ENCODE measurements at places on chromosomes 3 and 15.

DNA sequence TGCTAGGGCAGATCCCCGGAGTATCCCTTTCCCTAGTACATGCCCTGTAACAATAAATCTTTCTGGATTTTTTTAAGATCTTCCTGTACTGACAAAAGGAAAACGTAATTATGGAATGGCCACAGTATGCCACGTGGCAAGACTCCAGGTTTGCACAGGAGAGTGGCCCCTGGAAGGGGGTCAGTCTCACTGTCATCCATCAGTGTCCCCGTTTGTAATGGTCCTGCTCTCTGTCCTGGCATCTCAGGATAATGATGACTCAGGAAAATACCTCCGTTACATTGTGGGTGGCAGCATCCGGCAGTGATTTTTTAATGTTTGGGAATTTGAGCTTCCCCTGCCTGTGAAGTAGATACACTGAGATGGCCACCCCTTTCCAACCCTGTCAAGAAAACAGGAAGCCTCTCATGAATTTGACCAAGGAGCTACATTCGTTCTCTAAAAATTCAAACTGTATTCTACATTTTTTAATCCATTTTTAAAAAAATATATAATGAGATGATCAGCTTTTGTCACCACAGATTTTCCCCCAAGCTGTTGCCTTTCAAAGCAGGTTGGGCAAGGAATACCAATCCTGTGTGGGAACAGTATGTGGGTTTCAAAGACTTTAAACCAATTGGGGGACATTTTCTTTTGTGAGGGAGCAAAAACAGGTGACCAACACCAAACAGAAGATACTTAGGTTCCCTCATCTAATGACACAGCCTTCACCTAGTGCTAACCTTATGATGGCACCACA, 110.4 kb downstream of the C3orf70 start:
- no peak for DNase-seq

- no peak for DNase-seq
Measured at GRCh38 chr3:48440590-48440958, 517 bp downstream of the TMA7 start.

GRCh38 chr3:188153437-188154013, 432 bp upstream of the LPP start:
- peak; percentile 59 for DNase-seq

GRCh38 chr15:39028069-39028468, 463.5 kb upstream of the RASGRP1 start:
- no peak for DNase-seq

DNA sequence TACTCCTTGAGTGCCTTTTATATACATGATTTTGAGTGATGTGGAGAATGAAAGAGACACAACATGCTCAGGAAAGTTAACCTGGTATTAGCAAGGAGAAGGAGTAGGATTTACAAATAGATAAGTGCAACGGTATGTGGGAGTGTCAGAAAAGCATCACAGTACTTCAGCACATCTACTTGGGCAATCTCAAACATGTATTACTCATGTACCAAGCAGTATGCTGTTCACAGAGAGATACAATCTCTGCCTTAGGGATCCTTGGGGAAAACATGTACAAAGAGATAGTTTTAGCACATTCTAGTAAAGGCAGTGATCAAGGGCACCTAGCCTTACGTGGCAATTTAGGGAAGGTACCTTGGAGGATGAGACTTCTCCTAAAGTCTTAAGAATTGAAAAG, 146.5 kb downstream of the FILIP1L start:
- no peak for DNase-seq

- DNase-seq: no peak
Measured at GRCh38 chr15:63051156-63052066, 8.9 kb downstream of the TPM1 start.

DNA sequence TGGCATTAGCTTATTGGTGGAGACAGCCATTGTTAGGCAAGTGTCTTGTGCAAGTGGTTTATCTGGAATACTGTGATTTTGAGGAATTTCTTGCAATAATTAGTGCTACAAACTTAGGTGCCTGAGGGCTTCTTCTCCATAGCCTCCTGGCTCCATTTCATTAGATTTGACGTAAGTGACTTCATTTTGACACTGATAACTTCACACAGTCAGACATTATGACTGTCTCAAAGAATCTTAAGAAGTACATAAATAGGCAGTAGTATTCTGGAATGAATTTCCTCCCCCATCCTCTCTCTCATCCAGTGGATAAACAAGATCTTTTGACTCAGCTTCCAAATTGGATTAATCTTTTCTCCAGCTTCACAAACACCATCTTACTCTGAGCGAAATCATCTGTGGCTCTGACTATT, 19.0 kb downstream of the ARL14 start:
- no peak for DNase-seq

DNA sequence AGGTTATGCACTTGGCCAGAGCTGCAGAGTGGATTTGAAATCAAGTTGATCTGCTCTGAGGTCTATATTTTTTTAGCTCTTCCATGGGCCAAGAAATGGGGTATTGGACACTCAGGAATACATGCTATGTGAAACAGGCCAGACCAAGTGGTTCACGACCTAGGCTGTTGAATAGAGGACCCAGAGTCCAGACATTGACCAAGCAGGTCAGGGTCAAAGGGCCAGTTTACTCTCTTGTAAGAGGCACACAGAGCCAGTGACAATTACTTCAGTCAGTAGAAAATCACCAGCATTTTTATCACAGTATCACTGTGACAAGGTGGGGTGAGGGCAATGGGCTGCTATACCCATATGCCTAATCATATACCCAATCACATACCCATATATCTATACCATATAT, 320.6 kb upstream of the RORA start:
- no peak for DNase-seq

GRCh38 chr3:155981669-155982068, 111.2 kb downstream of the GMPS start:
- DNase-seq: no peak

DNA sequence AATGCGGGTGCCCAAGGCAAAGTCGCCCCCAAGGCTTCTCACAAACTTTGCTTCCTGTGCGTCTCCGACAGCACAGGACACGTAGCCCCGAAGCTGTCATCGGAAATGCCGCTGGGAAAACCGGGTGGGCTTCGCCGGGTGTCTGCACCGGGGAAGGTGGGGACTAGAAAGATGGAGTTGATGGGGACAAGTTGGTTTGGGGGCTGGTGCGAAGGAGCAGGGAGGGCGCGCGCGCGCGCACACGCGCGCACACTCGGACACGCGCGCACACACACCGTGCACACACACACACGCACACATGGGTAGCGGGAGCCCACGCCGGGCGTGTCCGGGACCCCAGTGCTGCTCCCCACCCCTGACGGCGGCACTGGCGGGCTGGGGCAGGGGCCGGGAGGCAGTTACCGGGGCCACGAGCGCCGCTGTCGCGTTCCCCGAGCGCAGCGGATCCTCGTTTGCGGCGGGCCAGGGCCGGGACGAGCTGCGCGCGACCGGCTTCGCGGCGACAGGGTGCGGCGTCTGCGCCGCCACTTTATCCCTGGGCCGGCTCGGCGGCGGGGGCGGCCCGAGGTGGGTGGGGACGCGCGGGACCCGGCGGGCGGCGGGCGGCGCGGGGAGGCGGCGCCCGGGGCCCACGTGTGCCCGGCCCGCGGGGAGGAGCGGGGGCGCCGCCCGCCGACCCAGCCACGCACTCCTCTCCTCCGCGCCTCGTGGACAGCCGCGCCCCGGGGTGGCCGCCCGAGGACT, 539 bp upstream of the MGLL start:
- no peak for DNase-seq

- no peak for DNase-seq
Measured at GRCh38 chr3:153249906-153250305, 87.9 kb downstream of the RAP2B start.

DNA sequence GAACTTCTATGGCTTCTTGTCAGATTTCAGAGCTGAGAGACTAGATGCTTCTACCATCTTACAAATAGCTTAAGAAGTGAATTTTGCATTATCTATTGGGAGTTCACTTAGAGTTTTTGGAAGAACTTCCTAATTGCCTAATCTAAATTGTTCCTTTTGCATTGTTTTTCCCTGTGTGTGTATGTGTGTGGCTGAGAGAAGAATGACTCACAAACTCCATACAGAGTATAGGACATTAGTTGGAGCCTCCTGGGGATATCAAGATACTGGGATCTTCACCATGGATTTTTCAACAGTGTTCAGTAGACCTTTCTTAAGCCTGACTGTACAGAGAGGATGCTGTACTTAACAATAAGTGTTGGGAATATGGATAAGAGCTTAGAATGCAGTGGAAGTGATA, 10.9 kb downstream of the TLNRD1 start:
- no peak for DNase-seq

- no peak for DNase-seq
Measured at GRCh38 chr3:181103605-181104004, 114.1 kb upstream of the DNAJC19 start.

- no peak for DNase-seq
Measured at GRCh38 chr3:24624938-24625681, 130.5 kb upstream of the THRB start.

DNA sequence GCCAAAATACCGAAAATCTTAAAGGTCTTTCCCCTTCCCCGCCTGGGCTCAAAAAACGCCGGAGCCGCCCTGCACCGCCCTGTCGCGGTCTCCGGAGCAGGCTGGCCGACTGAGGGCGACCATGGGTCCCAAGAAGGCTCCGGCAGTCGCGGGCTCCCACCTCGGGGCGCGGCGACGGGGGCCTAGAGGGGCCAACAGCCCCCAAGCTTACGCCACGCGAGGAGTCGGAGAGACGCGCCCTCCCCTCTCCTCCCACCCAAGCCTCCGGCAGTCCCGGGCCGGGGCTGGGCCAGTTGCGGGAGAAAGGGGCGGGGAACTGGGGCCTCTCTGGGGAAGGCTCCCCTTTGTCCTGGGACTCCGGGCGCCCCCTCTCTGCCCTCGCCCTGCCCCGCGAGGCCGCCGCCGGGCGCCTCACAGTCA, 69.2 kb downstream of the GOLGA8B start:
- no peak for DNase-seq

DNA sequence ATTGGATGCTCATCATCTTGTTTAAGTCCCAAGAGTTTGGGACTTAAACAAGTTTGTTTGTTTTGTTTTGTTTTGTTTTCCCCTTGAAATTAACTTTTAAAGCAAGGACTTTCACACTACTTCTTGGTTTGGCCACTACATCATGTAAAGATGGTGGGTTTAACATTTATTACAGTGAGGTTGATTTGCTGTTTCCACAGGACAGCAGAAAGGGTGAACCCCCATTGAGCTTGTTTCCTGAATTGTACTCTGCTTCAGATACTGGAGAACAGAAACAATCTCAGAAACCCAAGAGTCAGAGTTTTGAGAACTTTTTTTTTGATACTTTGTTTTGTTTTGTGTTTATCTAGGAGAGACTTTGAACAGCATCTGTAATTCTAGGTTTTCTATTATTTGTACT, 6.7 kb downstream of the POU1F1 start:
- no peak for DNase-seq

DNA sequence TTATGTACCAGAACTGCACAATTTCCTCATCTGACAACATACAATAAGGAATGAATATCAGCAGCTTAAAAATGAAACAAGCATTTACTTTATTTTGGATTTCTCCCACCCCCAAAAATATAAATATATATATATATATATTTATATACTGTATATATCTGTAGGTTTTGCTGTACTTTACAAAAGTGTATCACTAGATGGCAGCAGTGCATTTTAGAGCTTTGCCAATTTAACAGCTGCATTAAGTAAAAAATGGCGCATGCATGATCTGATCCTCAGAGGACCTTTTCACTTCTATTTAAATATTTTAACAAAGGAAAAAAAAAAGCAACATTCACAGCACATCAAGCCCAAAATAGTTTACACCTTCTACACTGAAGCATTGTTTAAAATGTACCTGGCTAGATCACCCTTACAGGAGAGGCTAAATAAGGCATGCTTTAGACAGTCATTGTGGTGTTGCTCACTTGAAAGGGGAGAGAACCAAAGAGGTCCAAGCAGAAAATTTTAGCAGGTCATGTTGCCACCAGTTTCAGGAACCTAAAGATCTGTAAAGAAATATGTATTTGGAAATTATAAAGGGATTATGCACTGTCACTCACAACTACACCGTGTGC, 72.6 kb downstream of the NPTN start:
- no peak for DNase-seq

GRCh38 chr15:92020804-92021203, 167.3 kb downstream of the SLCO3A1 start:
- no peak for DNase-seq

DNA sequence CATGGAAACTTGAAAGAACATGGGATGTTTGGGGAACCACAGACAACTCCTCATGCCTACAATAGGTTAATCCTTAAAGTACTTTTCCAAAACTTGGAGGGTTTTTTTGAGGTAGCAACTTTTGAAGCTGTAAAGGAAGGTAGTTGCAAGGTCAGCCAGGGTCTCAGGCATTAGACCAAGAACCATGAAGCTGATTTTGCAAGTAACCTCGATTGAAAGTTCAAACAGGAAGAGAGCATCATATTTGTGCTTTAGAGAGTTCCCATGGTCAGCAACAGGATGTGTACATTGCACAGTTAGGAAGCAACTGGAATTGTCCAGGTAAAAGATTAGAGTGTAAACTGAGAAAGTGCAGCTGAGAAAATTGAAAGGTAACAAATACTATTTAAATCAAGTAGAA, 199.8 kb upstream of the NR2F2 start:
- no peak for DNase-seq

DNA sequence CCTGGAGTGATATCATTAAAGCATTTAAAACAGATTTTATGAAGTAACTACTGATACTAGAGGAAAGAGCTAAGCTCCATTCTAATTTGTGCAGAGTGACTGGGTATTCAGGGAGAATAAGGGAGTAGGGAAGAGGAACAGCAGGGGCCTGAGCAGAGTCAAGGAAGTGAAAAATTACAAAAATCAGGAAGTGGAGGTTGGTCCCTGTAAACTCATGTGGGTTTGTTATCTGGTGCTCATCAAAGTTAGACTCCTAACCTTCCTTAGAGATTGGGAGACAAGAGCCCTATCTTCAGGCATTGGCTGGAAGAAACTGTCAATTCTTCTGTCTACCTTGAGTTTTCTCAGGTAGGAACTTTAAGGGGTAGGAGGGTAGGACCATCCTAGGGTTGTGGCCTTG, 82.5 kb downstream of the NEK11 start:
- DNase-seq: no peak

DNA sequence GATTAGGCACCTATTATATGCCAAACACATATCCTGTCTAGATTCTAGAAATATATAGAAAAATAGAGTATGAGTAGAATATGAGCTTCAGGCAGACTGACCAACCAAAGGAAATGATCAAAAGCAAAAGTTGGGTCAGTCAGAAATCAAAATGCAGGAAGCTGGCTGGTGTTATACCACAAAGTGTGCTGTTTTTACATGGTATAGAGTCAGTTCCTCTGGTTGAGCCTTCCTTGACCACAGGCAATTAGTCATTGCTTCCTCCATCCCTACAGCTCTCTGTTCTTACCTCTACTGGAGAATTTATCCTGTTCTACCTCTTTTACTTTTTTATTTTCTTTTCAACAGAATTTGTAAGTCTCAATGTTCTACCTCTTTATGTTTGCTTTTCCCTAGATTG, 149.8 kb downstream of the TMCO5A start:
- no peak for DNase-seq
